Activated CD4-positive, alpha-beta memory T cell treated with anti-CD3 and anti-CD28 coated beads for 36 hours (primary cell): ENCODE measurements at places on chromosomes 11 and 22.

GRCh38 chr11:64842366-64842759 is 2.1 kb downstream of the CDC42BPG start:
- no peaks in the 10 kb centered on the region for H3K36me3 ChIP-seq
- no peak for DNase-seq
- H3K27me3 ChIP-seq, result no peaks in the 10 kb centered on the region
- H3K4me1 ChIP-seq, result peaks cover 13% of the 10 kb centered on the region
- no peak overlapping the region for H3K4me3 ChIP-seq

DNA sequence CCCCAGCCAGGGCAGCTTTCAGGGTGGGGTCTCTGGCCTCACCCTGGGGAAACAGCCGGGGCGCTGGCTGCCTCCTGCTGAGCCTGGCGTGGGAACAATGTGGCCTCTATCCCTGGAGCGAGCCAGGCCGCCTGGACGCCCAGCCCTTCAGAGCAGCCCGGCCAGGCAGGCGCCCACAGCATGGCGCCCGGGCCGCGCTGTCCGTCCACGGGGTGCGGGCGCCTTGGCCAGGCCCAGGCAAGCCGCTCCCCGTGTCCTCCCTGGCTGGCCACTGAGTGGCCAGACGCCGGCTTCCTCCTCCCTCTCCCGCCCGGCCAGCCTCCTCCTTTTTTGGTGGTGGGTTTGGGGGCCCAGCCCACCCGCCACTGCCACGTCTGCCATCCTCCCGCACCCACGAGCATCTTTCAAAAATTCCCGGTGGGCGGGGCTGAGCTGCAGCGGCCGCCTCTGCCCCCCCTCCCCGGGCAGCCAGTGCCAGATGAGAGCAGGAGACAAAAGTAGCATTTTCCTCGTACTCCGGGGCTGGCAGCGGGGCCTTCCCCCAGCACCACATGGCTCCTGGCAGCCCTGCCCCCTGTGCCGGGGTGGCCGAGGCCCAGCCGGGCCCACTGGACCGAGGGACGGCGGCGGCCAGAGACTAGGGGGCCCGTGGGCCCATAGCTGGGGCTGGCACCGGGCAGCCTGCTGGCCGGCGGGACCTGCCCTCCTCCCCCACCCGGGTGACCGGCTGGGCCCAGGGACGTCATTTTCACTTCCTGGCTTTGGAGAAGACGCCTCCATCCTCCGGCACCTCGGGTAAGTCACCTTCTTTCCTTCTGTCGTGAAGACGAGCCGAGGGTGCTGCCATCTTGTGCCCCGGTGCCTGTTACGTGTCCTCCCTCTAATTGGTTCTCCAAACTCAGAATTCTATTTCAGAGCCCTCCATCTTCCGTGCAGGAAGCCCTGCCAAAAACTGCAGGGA is 70.2 kb upstream of the PPARA start:
- H3K4me3 ChIP-seq, result no peak overlapping the region
- H3K4me1 ChIP-seq, result peaks cover 2% of the 10 kb centered on the region
- no peaks in the 10 kb centered on the region for H3K27me3 ChIP-seq

GRCh38 chr22:46627806-46628482 is 7.8 kb downstream of the GRAMD4 start:
- no peak overlapping the region for H3K4me3 ChIP-seq
- H3K27ac ChIP-seq, result no peak overlapping the region
- no peak for DNase-seq

DNA sequence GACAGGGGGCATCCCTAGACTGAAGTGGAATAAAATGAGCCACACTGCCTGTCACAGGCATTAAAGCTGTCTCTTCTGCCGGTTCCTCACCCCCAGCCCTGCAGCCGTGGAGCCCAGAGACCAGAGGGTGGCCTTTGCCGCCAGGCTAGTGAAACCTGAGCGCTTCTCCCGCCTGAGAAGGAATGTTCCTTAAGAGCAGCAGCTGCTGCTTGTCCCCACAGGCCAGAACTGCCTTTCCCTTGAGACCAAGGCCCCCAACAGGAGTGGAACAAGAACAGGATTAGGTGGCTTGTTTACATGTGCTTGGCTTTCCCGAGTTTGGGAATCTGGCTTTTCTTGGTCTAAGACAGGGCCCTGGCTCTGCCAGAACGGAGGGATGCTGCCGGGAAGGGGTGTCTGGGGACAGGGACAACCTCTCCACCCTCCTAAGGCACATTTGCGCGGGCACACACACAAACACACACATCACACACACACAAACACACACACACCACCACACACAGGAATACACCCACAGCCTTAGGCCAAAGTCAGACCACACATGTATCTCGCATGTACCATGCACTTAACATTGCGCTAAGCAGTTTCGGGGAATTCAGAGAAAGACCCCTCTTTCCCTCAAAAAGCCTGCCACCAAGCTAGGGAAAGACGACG is 91.8 kb downstream of the FEZ1 start:
- no peak overlapping the region for H3K4me3 ChIP-seq
- H3K27ac ChIP-seq, result no peak overlapping the region
- peaks cover 6% of the 10 kb centered on the region for H3K4me1 ChIP-seq
- H3K36me3 ChIP-seq, result no peaks in the 10 kb centered on the region

DNA sequence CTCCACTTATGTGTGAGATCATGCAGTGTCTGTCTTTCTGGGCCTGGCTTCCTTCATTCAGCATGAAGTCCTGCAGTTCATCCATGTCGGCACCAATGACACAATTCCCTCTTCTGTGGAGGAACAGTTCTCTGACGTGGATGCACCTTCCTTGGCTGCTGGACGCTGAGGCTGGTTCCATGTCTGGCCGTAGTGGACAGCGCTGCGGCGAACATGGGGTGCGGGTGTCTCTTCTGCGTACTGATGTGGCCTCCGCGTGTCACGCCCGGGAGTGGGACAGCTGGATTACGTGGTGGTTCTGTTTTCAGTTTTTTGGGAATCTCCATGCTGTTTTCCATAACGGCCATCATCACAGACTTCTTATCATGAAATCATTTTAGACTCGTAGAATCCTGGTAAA is 16.9 kb upstream of the MUC2 start:
- H3K27ac ChIP-seq, result no peak overlapping the region
- DNase-seq, result peak; percentile 2
- H3K4me1 ChIP-seq, result peaks cover 2% of the 10 kb centered on the region
- H3K36me3 ChIP-seq, result no peaks in the 10 kb centered on the region

DNA sequence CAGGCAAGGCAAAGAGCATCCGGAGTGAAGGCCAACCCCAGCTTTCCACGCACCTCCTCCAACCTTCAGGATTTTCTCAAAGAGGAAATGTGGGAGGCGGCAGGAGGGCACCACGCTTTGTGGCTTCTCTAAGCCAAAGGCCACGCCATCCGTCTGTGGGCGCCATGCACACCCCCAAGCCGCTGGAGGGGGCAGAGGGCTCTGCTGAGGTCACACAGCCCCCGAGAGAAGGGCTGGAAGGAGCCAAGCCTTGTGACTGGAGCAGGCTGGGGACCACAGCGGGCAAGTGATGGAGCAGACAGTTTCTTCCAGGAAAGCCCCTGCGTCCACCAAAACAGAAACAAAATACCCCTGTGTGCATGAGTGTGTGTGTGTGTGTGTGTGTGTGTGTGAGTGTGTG is 527.4 kb downstream of the BRD1 start:
- no peak overlapping the region for H3K4me3 ChIP-seq
- peaks cover 12% of the 10 kb centered on the region for H3K27me3 ChIP-seq
- H3K4me1 ChIP-seq, result no peaks in the 10 kb centered on the region
- H3K36me3 ChIP-seq, result no peaks in the 10 kb centered on the region
- H3K27ac ChIP-seq, result no peak overlapping the region

DNA sequence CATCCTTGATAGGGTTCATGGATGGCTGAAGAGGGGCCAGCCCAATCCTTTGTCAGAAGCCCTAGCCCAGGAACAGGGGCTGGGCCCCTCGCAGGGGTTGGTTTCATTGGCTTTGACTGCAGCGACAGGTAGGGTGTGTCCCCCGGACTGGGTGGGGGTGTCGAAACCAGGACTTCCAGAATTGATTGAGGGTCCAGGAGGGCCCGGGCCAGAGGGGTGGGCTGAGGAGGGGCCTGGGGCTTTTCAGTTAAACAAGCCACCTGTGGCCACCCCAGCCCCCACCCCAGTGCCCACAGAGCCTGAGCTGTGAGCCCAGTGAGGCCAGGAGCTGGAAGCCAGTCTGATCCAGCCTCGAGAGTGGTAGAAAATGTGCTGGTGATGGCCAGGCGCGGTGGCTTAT is 18.1 kb upstream of the PRR5 start:
- H3K4me1 ChIP-seq, result peaks cover 47% of the 10 kb centered on the region
- no peak overlapping the region for H3K27ac ChIP-seq
- no peaks in the 10 kb centered on the region for H3K36me3 ChIP-seq

DNA sequence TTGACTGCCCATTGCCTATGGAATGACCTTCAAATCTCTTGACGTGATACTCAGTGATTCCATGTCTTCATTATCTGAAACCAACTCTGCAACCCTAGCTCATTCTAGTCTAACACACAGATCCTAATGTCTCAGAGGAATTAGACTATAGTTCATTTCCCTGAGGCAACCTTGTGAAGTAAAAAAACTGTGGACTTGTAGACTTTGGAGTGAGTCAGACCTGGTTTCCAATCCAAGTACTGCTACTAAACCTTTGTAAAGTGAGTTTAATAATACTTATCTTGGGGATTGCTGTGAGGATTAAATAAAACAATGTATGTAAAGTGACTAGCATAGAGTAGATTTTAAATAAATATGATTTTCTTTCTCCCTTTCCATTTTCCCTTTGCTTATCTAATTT is 226.1 kb downstream of the BLID start:
- H3K27ac ChIP-seq, result no peak overlapping the region
- no peak overlapping the region for H3K4me3 ChIP-seq
- no peaks in the 10 kb centered on the region for H3K36me3 ChIP-seq
- DNase-seq, result no peak

DNA sequence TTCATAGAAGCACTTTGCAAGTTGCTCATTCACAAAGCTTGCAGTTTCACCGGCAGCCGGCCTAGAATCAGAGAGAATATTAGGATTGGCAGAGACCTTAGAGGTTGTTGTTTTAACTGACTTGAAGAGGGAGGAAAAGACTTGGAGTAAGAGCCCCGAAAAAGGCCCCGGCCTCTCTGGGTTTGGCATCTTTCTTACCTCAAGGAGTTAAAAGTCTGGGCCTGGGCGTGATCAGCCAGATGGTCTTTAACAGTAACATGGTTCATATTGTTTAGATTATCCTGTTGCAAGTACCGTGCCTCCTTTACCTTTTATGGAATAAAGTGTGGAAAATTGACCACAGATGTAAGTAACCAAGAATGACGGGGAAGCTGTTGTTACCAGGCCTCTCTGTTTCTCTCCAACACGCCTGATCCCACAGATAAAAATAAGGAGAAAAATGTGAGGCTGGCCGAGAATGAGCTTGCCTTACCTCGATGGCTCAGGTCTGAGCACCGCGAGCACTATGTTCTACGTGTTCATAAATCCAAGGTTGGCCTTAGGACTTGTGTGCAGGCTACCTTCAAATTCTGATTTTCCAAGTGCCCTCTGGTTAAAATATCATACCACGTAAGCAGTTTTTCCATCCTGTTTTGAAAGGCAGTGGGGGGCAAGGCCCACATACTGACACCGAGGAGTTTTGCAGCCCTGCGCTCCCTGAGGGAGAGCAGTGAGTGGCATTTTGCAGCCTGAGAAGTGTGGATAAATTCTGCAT is 56.4 kb downstream of the PARVA start:
- H3K27me3 ChIP-seq, result no peaks in the 10 kb centered on the region
- DNase-seq, result no peak
- H3K36me3 ChIP-seq, result no peaks in the 10 kb centered on the region
- H3K27ac ChIP-seq, result no peak overlapping the region

DNA sequence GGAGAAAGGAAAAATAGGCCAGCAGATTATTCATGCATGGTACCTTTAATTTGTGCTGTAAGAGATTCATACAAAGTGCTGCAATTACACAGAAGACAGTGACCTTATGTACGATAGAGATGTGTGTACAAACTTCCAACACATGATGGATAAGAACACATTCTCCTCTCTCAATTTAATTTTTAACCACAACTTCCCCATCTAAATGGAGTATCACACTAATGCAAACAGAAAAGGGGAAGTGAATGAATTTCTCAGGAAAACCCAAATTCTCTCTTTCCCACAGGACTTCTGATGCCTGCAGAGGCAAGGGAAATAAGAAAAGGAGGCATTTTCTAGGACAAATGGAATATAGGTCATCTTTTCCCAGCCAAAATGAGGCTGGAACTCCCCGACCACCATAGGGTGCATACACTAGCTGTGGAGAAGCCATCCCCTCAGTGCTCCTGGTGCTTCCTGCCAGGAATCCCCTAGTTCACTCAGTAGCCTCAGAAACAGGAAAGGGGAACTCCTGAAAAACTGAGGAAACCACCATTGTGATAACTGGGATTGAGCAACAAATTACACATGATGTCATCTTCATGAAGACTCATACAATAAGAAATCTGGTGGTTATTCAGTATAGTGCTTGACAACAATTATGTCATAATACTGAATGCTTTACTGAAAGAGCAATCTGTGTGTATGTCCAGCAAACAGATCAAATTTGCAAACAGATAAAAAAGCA is 22.4 kb downstream of the MMP10 start:
- no peak overlapping the region for H3K4me3 ChIP-seq
- peaks cover 14% of the 10 kb centered on the region for H3K27me3 ChIP-seq
- H3K27ac ChIP-seq, result no peak overlapping the region
- peaks cover 2% of the 10 kb centered on the region for H3K4me1 ChIP-seq
- DNase-seq, result no peak

GRCh38 chr11:46514370-46514769 is 79.5 kb downstream of the AMBRA1 start:
- DNase-seq, result no peak
- peaks cover 2% of the 10 kb centered on the region for H3K36me3 ChIP-seq
- no peaks in the 10 kb centered on the region for H3K27me3 ChIP-seq

DNA sequence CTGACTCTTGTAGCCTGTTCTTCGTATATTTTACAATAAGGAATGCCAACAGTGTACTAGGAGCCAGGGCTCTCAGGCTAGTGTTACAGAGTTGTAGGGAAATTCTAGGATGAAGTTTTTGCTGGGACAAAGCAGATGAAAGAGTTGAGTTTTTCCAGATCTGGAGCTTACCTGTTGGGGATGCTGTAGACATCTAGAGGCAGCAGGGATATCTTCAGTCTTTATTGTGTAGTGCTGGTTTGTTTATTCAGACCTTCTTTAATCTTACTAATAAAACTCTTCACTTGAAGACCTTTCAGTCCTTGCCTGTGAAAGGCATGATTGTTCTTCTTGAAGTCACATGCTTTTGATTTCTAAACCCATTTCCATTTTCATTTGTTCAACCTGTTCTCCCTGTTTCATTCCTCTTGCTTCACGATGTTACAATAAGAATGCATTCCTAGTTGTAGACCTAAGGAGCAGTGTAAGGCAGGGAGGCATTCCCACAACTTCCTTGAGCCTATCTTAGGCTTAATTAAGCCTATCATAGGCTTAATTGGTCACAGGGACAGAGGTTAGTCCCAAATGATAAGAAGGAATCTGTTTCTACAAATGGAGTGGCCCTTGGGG is 7.9 kb upstream of the SLC37A2 start:
- no peaks in the 10 kb centered on the region for H3K4me1 ChIP-seq
- H3K27me3 ChIP-seq, result no peaks in the 10 kb centered on the region
- no peak overlapping the region for H3K27ac ChIP-seq
- H3K4me3 ChIP-seq, result no peak overlapping the region
